ENCODE measurements at places on chromosomes 6 and 20. TPM values are rescaled to one million over a fixed set of nuclear protein-coding genes. Genes with fewer than 3 reads are reported as not detected.

The LRRN4 gene
- total RNA-seq: 62.3 TPM

The ELOVL4 gene
- 1.4 TPM for total RNA-seq

The CTAGE9 gene
- total RNA-seq: not detected

The CTCFL gene
- total RNA-seq: not detected

The KLC4 gene
- 36.0 TPM for total RNA-seq

The C2 gene
- total RNA-seq: 28.6 TPM

The PNLDC1 gene
- total RNA-seq: 0.28 TPM

The ZNF334 gene
- 7.0 TPM for total RNA-seq

DNA sequence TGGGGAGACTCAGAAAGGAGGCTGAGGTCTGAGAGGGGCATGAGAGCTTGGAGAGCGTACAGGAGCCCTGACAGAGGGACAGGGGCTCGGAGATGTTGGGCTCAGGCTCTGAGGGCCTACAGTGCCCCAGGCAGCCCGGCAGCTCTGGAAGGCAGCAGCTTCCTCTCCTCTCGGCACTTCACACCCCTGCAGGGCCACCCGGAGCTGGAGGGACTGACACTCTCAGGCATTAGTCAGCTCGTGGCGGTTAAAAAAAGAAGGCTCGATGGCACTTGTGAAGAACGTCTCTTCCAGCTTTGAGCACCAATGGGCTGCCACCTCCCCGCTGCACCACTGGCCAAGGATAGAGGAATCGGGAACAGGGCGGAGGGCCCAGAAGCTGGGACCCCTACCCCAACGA lies 62.6 kb upstream of the SIRPA start:
- peaks cover 4% of the 10 kb centered on the region for H3K27me3 ChIP-seq
- no peak overlapping the region for H3K27ac ChIP-seq
- H3K4me1 ChIP-seq: no peaks in the 10 kb centered on the region
- no peak for DNase-seq
- H3K4me3 ChIP-seq: no peak overlapping the region

DNA sequence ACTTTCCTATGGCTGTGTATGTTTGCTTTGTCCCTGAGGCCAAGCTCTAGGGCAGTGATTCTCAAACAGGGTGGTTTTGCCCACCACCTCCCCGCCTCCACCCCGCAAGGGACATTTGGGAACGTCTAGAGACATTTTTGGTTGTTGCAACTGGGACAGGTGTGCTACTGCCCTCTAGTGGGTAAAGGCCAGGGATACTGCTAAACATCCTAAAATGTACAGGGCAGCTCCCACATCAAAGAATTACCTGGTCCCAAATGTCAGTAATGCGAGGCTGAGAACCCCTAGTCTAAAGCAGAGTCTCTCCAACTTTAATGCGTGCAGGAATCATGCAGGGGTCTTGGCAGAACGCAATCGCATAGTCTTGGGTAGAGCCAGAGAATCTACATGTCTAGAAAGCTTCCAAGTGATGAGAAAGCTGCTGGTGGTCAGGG lies 5.1 kb downstream of the KCNS1 start:
- no peaks in the 10 kb centered on the region for H3K36me3 ChIP-seq
- H3K27ac ChIP-seq: no peak overlapping the region
- DNase-seq: peak; percentile 58
- H3K27me3 ChIP-seq: peaks cover 3% of the 10 kb centered on the region
- H3K4me3 ChIP-seq: no peak overlapping the region

DNA sequence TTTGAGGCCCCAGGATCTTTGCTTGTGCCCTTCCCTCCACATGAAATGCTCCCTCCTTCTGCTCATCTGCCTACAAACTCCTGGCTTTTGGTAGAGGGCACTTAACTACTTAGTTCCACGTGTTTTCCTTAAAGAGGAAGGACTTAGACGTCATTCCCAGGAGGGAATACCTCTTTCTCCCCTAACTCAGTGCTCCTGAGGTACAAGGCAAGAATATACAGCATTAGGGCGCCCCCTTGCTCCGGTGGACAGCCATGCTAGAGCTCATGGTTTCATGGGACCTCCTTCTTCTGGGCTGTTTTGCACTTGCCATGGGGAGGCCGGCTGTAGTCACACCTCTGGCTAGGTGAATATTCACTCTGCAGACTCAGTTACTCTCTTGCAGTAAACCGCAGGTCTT lies 93.8 kb upstream of the LY86 start:
- H3K27ac ChIP-seq: no peak overlapping the region
- H3K4me3 ChIP-seq: no peak overlapping the region
- H3K27me3 ChIP-seq: no peaks in the 10 kb centered on the region
- DNase-seq: peak; percentile 14
- H3K4me1 ChIP-seq: no peaks in the 10 kb centered on the region

- no peaks in the 10 kb centered on the region for H3K4me1 ChIP-seq
- H3K36me3 ChIP-seq: no peaks in the 10 kb centered on the region
- no peak overlapping the region for H3K27ac ChIP-seq
- no peaks in the 10 kb centered on the region for H3K27me3 ChIP-seq
- no peak for DNase-seq
Measured at GRCh38 chr6:137659871-137660270, 165.7 kb upstream of the OLIG3 start.

- DNase-seq: no peak
- no peaks in the 10 kb centered on the region for H3K27me3 ChIP-seq
- H3K27ac ChIP-seq: no peak overlapping the region
- H3K4me1 ChIP-seq: peaks cover 8% of the 10 kb centered on the region
Measured at GRCh38 chr6:132872923-132873322, 58.6 kb downstream of the RPS12 start.

GRCh38 chr20:37984018-37984785 lies 49.1 kb downstream of the TTI1 start:
- peak; percentile 78 for DNase-seq
- peak overlapping the region; percentile 6 for H3K27ac ChIP-seq
- H3K4me3 ChIP-seq: no peak overlapping the region

DNA sequence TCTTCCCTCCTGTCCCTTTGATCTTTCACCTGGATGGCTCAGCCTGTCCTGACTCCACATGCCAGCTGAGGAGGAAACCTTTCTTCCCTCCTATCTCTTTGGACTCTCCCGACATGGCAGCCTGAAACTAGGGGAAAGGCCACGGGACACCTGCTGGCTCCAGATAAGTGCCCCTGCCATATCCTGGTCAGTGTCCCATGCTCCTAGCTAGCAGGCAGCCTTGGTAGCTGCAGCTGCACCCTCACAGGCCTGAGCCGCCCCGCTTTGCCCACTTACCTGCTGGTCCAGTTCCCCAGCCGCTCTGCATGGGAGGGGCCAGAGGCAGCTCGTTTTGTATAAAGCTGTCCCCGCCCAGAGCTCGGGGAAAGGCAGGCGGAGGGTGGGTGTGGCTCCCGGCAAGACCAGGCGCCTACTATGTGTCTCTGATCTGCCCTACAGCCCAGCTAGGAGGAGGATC lies 7.4 kb upstream of the SLC52A3 start:
- H3K4me1 ChIP-seq: no peaks in the 10 kb centered on the region
- H3K4me3 ChIP-seq: no peak overlapping the region
- no peak overlapping the region for H3K27ac ChIP-seq
- H3K27me3 ChIP-seq: no peaks in the 10 kb centered on the region
- DNase-seq: no peak

DNA sequence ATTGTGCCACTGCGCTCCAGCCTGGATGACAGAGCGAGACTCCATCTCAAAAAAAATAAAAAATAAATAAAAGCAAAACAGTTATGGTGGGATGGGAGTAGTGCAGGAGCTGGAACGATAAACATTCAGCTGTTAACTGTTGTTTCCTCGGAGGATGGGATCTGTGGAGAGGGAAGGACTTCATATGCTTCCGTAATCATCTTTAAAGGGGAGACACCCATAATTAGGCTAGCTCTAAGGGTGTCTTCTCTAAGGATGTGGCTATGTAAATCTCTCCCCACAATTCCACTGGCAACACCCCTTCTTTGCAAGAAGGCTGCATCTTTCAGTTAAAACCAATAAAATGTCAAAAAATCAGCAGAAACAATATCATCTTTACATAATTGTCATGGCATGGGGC lies 42.6 kb upstream of the MTHFD1L start:
- H3K27ac ChIP-seq: no peak overlapping the region
- no peaks in the 10 kb centered on the region for H3K27me3 ChIP-seq
- DNase-seq: no peak
- H3K4me1 ChIP-seq: no peaks in the 10 kb centered on the region
- H3K4me3 ChIP-seq: no peak overlapping the region

GRCh38 chr20:51636123-51636522 lies 93.6 kb upstream of the NFATC2 start:
- peaks cover 4% of the 10 kb centered on the region for H3K4me1 ChIP-seq
- no peaks in the 10 kb centered on the region for H3K27me3 ChIP-seq
- H3K27ac ChIP-seq: no peak overlapping the region

DNA sequence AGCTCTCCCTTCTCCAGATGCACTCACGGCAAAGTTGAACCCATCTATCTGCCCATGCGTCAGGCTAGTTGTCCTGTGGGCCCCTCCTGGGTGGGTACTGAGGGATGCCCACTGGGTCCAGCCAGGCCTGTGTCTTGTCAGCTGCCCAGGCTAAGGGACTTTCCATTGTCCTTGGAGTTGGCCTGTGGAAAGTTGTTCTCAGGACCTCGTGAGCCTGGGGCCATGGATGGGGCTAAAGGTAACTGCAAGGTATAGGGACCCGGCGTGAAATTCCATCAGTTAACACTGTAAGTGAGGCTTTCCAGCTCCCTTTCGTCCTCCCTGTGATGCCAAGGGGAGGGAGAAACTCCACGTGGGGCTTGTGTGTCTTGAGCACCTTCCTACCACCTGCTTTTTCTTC lies 126.5 kb downstream of the CEBPB start:
- peaks cover 23% of the 10 kb centered on the region for H3K4me1 ChIP-seq
- no peaks in the 10 kb centered on the region for H3K36me3 ChIP-seq
- no peak for DNase-seq
- H3K4me3 ChIP-seq: no peak overlapping the region
- no peak overlapping the region for H3K27ac ChIP-seq
- no peaks in the 10 kb centered on the region for H3K27me3 ChIP-seq

- H3K36me3 ChIP-seq: no peaks in the 10 kb centered on the region
- no peak overlapping the region for H3K27ac ChIP-seq
- no peak for DNase-seq
Measured at GRCh38 chr20:43894491-43894890, 20.2 kb upstream of the TOX2 start.

GRCh38 chr20:41475503-41475902 lies 108.9 kb upstream of the EMILIN3 start:
- peak overlapping the region; percentile 16 for H3K27ac ChIP-seq
- no peaks in the 10 kb centered on the region for H3K27me3 ChIP-seq
- no peak for DNase-seq
- H3K4me3 ChIP-seq: no peak overlapping the region
- peaks cover 17% of the 10 kb centered on the region for H3K4me1 ChIP-seq
- H3K36me3 ChIP-seq: peaks cover 37% of the 10 kb centered on the region

DNA sequence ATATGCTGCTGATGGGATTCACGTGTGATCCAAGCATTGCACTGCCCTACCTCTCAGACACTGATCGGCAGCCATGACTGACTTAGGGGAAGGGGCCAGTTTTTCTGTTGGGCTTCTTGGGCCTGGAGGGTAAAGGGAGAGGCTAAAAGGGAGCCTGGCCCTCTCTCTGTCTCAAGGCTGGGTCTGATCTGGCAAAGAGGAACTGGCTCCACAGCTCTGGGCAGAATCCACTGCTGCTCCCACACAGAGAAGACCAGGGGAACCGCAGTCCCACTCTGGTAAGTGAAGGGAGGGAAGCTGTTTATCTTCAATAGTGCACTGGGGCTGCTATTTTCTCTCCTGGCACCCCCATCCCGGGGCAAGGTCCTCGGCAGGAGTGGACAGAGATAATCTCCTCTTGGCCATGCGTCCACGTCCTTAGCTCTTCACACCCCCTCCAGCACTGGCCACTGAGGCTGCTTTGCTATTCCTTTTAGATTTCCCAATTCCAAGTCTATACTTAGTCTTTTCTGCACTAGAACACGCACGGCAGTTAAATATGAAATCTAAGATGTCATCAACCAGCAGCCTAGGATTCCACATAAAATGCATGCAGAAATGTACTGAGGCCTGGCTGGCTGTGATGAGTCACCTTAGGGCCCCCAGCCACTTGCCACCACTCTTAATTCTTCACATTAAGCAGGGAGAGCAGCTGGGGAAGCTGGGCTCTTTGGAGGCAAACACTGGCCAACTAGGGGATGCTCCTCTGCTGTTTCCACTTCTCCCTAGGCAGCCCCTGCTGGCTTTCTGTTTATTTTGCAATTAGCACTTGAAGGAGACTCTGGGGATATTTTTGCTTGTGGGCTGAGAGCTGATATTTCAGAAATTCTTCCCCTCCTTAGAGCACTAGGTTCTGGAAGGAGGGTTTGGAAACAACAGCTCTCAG lies 87.8 kb upstream of the ARMC2 start:
- no peaks in the 10 kb centered on the region for H3K36me3 ChIP-seq
- no peaks in the 10 kb centered on the region for H3K27me3 ChIP-seq
- H3K27ac ChIP-seq: no peak overlapping the region
- H3K4me3 ChIP-seq: no peak overlapping the region

Measured in lung (tissue), 17 donors.